Fibroblast of skin of right biceps (primary cell): ENCODE measurements at places on chromosomes 5 and 9.

DNA sequence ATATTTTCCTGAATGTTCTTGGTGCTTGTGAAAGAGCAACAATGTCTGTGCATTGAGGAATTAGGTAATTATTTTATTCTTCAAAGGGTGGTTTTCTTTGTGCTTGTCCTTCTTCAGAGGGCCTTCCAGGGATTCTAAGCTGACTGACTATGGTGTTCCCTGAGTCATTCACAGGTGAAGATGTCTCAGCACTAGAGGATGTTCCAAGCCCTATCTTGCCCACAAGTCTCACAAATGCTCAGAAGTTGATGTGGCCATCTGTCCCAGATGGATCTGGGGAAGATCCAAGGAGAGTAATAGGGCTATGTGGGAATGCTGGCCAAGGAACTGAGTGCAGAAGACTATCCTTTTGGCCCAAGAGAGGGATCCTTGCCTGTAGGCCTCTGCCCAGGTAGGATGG is 120.9 kb downstream of the ADAMTSL1 start:
- DNase-seq, result no peak

- peak; percentile 46 for DNase-seq
Measured at GRCh38 chr5:5018578-5018970, 121.6 kb upstream of the ADAMTS16 start.

DNA sequence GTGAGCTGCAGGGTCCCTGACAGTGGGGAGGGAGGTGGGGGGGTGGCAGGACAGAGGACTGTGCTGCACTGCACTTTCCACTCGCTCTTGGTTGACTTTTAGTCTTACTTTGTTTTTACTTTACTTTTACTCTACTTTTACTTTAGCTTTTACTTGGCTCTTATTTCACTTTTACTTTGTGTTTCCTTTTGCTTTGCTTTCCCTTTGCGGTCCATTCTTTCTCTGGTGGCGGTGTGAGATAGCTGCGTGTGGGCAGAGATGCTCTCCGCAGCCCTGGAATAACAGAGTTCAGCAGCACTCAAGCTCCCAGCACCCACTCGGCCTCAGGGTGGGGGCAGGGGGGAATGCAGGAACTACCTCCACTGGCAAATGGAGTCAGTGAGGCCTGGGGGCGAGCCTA is 4.7 kb downstream of the AK8 start:
- DNase-seq, result no peak

DNA sequence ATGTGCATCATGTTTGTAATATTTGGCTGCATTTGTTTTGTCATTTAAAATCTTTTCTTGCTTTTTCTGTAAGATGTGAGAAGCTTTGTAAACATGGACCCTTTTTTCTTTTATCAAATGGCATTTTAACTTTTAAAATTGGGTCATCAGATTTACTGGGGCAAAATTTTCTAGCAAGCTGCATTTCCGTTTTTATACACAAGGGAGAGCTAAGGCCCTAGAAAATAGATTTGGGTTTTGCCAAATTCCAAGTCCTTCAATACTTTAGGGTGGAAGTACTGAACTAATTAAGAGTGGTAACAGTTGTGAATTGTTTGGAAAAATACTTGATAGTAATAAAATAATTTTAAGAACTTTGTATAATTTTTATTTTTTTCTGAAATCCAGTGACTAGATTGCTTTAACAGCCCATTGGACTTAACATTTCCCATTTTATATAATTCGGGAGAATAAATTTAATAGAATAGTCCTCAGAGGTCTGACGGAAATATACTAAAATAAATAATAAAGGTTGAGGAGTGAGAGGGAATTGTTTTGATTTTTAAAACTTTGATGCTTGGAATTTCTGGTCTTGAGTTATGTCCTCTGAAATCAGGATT is 117.4 kb downstream of the SMARCA2 start:
- DNase-seq, result peak; percentile 49

DNA sequence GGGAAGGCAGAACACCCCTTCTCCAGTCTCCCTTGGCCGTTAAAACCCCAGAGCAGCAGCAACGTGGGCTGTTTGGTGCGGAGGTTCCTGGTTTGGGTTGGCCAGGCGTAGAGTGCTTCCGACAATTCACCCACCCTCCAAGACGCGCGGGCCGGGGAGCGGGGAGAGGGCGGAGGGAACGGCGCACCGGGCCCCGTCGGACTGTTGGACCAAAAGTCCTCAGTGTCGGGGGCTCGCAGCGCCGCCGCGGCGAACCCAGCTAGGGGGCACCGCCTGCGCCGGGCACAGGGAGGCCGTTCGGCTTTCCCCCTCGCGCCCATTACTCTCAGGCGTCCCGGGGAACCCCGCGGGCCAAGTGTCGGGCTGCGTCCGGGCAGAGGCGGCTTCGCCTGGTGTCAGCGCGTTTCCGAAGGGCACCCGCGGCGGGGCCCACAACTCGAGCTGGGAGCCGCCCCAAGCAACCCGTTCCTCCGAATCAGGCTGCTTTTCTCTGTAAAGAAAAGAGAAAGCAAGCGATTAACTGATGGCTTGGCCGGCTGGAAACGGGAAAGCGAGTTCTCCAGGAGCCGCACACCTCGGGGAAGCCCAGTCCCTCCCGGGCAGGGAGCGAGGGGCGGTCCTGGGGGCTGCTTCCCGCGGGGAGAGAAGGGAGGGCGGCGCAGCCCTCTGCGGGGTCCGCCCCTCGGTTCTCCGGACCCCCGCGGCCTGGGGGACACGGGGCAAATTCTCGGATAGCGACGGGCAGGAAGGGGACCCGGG is 145.5 kb downstream of the ERCC6L2 start:
- peak; percentile 9 for DNase-seq

DNA sequence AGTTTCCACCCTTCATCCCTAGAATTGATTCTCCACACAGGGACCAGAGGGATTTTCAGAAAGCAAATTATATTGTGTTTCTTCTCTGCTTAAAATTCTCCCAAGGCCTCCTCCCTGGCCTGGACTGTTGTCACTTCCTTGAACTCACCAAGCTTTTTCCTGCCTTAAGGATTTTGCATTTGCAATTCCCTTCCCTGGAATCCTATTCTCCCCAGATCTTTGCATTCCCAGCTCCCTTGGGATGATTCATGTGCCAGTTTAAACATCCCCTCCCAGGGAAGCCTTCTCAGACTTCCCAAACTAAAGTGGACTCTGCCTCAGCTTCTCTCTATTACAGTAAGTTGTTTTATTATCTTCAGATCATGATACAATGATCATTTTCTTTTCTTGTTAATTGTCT is 35.2 kb upstream of the PDE8B start:
- peak; percentile 40 for DNase-seq

GRCh38 chr9:127711226-127711701 is 4.2 kb downstream of the PTRH1 start:
- DNase-seq, result no peak

DNA sequence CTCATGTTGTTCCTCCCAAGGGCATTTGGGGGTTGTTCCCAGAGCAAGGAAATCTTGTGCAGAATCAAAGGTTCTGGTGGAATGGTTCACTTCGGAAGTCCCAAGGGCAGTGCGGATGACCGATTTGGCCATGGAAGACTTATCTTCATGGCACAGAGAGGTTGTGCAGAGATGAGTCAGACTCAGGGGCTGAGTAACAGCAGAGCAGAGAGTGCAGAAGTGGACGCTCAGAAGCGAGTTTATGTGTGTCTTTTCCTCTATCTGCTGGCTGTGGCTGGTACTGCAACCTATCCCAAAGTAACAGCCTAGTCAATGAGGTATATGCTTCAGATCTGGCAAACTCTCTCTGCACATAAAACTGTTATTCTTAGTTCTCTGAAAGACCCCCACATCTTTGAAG is 118.1 kb downstream of the DPYSL3 start:
- DNase-seq, result peak; percentile 76

GRCh38 chr5:170434966-170435605 is 45.9 kb upstream of the KCNMB1 start:
- DNase-seq, result peak; percentile 45

- DNase-seq, result no peak
Measured at GRCh38 chr9:26437056-26437711, 455.4 kb downstream of the CAAP1 start.

DNA sequence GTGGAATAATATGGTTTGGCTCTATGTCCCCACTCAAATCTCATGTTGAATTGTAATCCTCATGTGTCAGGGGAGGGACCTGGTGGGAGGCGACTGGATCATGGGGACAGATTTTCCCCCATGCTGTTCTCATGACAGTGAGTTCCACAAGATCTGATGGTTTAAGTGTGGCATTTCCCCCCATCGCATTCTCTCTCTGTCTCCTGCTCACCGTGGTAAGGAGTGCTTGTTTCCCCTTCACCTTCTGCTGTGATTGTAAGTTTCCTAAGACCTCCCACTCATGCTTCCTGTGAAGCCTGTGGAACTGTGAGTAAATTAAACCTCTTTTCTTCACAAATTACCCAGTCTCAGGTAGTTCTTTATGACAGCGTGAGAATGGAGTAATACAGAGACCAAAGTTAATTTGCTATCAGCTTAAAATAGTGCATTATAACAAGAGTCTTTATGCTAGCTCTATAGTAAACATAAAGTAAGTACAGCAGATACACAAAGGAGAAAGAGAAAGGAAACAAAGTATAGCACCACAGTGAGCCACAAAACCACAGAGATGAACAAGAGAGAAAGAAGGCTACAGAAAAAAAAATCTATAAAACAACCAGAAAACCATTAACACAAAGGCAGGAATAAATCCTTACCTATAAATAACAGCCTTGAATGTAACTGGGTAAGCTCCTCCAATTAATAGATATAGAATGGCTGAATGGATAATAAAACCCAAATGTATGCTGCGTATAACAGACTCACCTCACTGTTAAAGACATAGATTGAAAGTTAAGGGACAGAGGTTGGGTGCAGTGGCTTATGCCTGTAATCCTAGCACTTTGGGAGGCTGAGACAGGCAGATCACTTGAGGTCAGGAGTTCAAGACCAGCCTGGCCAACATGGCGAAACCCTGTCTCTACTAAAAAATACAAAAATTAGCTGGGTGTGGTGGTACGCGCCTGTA is 39.7 kb downstream of the RAPGEF6 start:
- DNase-seq, result no peak

- peak; percentile 41 for DNase-seq
Measured at GRCh38 chr9:123033864-123034601, 566 bp downstream of the GPR21 start.

DNA sequence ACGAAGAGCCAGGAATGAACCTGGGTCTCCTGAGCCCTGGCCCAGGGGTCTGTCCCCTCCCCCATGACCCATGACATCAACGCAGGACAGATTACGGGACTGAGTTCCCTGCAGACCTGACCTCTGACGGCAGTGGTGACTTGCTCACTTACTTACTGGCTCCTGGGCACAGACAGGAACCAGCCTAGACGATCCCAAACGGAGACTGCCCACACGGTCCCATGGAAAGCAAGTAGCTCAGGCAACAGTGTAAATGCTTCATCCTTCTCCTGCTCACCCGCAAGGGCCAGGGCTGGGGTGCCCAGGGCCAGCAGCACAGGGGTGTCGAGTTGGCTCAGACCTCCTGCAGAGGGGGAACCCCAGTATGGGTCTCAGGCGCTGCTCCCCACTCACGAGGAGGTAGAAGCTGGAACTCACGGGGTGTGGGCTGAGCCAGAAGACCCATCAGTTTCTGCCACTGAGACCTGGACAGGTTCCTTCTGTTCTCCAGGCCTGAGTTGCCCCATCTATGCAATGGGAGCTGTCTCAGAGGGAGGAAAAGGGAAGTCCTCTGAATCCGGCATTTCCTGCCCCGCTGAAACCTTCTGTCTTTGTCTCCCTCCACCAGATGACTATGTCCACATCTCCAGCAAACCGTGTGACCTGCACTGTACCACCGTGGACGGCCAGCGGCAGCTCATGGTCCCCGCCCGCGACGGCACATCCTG is 5.6 kb downstream of the ADAMTSL2 start:
- no peak for DNase-seq

DNA sequence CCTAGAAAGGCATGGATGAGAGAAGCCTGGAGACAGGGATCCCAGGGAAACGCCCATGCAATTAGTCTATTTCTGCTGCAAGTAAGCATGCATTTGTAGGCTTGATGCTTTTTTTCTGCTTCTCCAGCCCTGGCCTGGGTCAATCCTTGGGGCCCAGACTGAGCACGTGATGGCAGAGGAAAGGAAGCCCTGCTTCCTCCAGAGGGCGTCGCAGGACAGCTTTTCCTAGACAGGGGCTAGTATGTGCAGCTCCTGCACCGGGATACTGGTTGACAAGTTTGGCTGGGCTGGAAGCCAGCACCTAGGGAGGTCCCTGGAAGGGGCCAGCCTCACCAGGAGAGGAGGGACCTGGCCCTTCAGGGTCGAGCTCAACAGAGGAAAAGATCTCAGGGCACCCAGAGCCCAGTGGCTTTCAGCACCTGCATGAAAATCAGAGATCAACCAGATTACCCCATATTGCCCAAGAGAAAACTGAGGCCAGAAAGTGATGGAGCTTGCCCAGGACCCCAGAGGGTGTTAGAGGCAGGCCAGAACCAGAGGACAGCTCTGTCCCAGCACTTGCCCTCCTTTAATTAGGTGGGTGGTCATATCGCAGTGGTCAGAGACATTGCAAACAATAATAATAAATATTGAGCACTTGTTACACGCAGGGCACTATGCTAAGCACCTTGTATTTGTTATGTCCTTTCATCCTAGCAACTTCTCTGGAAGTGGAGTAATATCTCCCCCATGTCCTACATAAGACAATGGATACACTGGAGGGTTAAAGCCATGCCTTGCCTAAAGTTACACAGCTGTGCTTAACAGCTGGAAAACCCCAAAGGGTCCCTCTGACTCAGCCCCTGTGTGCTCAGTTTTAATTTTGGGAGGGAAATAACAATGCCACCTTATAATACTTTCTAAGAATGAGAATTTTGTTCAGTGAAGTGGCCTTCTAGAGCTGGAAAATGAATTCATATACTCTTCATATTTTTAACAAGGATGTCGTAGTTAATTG is 67.1 kb downstream of the KLF4 start:
- DNase-seq, result peak; percentile 71
